Activated CD4-positive, alpha-beta T cell treated with anti-CD3 and anti-CD28 coated beads, Interleukin-10, Interleukin-2, amounts not matched to agents 100 ng/mL and 50 ng/mL, durations not matched to agents 16 hours and 8 hours (primary cell): ENCODE measurements at places on chromosomes 6 and 20.

- DNase-seq, result no peak
Observed at GRCh38 chr6:157941101-157941863, 40.4 kb upstream of the SYNJ2 start.

- peak; percentile 44 for DNase-seq
Observed at GRCh38 chr6:33914645-33915044, 110.8 kb upstream of the MLN start.

- no peak for DNase-seq
Observed at GRCh38 chr6:49634092-49634835, 2.4 kb downstream of the RHAG start.

DNA sequence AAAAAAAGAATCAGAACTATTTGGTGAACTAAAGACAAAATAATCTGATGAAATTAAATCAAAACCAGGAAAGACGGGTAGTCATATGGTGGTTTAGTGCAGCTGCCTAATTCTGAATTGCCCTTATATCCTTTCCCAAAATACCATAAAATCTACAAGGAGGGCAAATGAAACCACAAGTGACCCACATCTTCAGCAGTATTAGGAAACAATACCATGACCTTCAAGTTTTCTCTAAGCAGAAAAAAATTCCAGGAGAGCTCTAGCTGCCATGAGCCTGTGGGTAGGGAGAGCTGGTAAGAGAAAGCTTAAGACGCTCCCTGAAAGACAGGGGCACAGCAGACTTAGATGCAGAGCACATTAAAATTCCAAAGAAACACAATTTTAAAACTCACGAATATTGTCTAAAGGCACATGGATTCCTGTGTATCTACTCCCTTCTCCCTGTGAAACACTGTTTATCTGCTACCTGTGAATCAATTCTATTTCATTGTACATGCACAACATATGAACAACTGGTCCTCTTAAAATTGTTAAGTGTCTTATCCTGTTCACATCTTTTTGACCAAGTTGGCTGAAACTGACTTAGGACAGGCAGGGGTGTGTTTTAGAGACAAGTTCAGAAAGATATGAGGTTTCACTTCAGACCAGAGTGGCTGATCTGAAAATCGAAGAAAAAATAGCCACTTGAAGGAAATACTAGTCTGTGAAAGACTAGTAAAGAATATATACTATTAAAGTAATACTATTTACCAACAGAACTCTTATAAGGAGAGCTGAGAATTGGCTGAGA, 153.6 kb upstream of the SHLD1 start:
- DNase-seq, result no peak

DNA sequence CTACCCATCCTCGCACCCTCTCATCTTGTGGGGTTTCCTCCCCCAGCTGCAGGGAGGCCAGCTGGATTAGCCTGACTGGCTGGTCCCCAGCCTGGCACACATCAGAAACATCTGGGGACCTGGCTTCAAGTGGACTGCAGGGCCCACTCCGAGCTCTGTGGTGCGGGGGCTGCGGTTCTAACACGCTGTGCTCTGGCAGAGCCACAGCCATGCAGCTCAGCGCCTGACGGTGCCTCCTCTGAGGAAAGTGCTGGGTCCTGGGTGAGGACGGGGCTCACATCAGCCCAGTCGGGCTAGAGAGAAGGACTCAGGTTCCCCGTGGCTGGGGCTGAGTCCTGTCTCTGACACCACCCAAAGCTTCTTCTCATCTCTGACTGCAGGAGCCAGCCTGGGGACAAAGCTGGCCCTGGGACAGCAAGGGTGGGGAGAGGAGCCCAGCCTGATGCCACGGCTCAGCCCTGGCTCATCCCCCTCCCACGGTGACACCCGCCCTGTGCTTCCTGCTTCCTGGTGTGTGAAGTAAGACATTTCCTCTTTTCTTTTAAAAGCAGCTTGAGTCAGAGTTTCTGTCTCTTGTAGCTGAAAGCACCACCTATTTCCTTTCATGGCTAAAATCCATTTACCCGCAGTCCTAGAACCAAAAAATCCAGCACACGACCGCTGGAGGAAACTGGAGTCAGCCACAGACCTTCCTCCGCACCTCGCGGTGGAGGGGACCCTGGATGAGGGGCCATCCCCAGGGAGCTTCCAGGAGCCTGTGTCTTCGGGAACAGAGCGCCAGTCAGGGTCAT, 127.4 kb upstream of the AFDN start:
- DNase-seq, result peak; percentile 81

GRCh38 chr6:138372711-138373463, 4.8 kb upstream of the SMIM28 start:
- DNase-seq, result peak; percentile 31

DNA sequence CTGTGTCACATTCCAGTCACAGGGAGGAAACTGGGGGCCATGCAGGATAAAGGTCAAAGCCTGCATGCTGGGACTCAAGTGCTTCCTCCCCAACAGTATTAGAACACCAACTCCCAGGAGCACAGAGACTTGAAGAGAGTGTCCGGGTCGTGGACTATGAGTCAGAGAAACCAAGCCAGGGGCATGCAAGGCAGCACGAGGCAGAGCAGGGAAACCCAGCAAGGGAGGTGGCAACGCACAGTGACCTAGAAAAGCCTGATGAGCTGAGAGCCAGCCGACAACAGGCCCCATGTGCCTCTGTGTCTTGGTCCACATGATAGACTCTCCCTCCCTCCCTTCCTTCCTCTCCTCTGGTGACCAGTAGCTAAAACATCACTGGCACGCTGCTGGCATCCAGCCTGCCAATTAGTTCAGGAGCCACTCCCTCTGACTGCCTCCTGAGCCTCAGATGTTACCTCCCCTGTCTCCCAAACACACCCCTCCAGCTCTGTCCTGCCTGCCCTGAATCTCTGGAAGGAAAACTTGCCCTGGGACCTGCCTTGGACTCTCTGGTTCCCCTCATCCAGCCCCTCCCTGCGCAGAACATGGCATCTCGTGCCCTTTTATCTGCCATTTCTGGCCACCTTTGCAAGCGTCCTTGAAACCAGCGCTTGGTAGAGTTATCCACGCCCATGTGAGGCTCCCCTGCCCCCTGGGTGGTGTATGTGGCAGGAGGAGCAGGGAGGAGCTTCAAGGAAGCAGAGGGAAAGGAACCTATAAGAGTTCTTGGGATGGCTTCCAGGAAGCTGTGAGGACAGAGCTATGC, 16.2 kb upstream of the RNF39 start:
- DNase-seq, result no peak

- DNase-seq, result no peak
Observed at GRCh38 chr20:33843050-33843449, 31.9 kb downstream of the CHMP4B start.

- no peak for DNase-seq
Observed at GRCh38 chr6:150319924-150320323, 48.9 kb upstream of the IYD start.

- DNase-seq, result no peak
Observed at GRCh38 chr20:49853640-49854039, 41.0 kb downstream of the SLC9A8 start.

GRCh38 chr20:53343448-53343847, 250.2 kb downstream of the ZNF217 start:
- DNase-seq, result no peak

GRCh38 chr20:25281541-25281991, 33.7 kb downstream of the PYGB start:
- no peak for DNase-seq

GRCh38 chr6:49787176-49787575, at the start of gene PGK2:
PGK2 (minus strand) TSS chr6:49787285; CDS start chr6:49787187, 98 bp downstream.
- no peak for DNase-seq

- peak; percentile 80 for DNase-seq
Observed at GRCh38 chr6:89940225-89941027, 46.2 kb downstream of the GJA10 start.

- DNase-seq, result no peak
Observed at GRCh38 chr20:21053002-21053762, 53.0 kb downstream of the LINC00237 start.

DNA sequence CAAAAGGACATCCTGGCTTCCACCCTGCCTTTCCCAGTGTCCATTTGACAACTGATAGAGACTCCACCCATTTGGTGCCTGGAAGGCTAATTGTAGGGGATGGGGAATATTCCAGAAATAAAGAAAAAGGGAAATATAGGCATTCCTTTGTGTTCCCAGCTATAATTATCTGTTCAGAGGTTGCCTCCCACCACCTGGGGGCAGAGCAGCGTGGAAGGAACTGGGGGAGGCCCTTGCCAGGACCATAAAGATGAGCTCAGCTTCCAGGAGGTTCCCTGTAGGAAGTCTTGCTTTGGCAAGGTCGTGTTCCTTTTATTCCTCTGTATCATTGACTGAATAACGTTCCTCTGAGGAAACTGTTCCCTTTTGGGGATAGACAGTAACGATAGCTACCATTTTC, 214.7 kb downstream of the TFAP2C start:
- no peak for DNase-seq

DNA sequence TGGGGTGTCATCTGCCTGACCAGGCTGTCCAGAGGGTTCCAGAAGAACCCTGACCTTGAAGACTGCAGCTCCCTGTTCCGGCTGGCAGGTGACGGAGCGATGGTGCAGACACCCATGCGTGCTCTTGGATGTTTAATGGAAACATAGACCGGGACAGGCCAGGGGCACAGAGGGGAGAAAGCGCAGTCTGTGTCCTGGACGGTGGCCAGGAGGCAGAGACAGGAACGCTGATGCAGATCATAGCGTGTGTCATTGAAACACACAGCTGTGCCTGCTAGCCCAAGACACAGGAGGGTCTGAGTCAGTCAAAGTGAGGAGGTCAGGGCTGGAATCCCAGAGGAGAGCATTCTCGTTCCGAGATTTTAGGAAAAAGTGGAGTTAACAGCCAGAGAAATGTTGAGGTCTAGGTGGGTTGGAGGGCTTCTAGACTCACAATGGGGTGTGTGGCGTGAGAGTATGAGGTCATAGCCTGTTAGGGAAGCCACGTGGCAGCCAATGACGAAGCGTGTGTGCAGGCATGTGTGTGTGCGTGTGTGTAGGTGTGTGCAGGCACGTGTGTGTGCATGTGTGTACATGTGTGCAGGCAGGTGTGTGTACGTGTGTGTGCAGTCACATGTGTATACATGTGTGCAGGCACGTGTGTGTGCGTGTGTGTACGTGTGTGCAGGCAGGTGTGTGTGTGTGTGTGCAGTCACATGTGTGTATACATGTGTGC, 167.0 kb downstream of the ERMARD start:
- no peak for DNase-seq

DNA sequence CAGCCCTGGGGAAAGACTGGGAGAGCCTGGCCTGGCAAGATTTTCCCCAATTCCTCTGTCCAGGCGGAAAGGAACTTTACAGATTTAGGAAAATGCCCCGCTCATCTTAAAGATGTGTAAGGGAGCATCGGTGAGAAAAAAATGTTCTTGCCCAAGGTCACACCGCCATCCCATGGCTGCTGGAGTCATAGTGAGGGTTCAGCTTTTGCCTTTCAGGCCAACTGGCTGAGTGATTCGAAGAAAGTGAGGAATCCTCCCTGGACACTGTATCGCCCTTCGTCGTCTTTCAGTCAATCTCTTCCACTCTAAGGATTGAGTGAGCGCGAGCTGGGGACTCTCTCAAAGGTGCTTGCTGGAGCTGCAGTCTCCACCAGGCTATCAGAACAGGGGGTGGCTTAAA, 1.4 kb downstream of the WFDC2 start:
- no peak for DNase-seq

DNA sequence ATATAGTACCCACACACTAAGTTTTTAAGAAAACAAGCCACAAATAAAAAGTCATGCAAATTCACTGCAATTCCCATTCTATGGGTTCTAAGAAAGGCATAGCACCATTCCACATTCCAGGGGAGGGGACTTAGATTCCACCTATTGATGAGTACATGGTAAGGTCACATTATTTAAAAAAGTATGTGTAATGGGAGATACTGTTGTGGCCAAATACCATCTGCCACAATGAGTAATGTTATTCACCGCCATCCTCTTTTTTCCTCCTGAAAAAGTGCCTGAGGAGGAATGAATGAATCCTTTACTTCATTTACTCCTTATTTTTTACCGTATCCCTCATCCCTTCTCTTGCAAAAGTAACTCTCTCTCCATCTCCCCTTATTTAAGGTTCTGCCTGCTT, 27.0 kb upstream of the ADGRF1 start:
- DNase-seq, result no peak

DNA sequence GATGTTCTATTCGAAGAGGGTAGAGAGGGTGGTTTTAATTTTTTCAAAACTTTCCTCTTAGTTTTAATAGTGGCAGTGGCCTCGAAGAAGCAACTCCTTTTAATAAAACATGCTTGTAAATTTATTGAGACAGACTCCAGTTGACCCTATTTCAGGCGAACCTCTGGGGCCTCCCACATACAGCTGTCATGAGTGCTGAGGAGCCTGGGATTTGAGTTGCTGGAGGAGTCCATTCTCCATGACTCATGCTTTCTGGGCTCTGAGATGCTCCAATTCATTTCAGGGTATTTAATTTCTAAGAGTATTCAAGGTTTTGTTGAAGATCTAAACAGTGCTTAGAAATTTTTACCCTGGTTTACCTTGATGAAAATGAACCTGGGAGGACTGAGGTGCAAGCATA, 580.4 kb downstream of the CBLN4 start:
- DNase-seq, result no peak

GRCh38 chr6:89494131-89494793, 61.3 kb downstream of the ANKRD6 start:
- DNase-seq, result no peak

- DNase-seq, result peak; percentile 79
Observed at GRCh38 chr20:45368221-45368980, 5.4 kb downstream of the SYS1 start.

DNA sequence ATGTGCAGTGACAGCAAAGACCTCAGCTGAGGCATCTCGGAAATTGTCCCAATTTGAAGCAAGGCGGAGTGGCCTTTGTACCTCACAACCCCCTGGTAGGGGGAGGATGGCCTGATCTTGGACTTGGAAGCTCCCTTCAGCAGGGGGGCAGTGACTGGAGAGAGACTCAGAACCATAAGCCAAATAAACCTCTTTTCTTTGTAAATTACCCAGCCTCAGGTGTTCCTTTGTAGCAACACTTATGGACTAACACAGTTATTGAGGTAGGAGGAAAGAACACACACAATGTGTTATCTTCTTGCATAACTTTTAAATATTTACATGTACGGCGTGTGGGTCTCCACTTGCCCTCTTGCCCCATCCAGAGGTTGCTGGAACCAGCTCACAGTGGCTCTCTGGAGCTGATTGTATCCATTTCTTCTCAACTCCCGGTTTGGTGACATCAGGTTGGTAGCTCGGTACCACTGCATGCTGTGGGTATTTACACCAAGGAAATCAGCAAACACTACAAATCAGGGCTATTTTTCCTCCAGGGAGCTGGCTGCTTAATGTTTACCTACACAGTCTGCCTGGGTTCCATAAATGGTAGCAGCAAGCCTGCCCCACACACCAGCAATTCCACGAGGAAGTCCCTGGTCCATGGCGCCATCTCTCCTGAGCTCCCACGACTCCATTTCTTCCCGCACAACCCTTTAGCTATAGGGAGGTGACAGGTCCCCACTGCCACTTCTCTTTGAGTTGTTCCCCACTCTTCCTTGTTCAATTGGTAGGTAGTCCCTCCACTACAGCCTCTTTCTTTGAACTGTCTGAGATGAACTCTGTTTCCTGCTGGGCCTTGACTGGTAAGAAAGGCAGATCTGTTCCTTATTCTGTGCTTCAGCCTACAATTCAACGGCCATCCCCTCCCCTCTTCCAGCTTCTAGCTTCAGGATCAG, 54.3 kb upstream of the TASP1 start:
- no peak for DNase-seq

- no peak for DNase-seq
Observed at GRCh38 chr6:24489470-24489869, at the start of gene GPLD1. GPLD1 (minus strand) TSS chr6:24489578; CDS start chr6:24489511, 67 bp downstream.

GRCh38 chr6:23633996-23634395, 492.0 kb upstream of the NRSN1 start:
- DNase-seq, result no peak
